ENCODE measurements at places on chromosomes 13 and 19.

DNA sequence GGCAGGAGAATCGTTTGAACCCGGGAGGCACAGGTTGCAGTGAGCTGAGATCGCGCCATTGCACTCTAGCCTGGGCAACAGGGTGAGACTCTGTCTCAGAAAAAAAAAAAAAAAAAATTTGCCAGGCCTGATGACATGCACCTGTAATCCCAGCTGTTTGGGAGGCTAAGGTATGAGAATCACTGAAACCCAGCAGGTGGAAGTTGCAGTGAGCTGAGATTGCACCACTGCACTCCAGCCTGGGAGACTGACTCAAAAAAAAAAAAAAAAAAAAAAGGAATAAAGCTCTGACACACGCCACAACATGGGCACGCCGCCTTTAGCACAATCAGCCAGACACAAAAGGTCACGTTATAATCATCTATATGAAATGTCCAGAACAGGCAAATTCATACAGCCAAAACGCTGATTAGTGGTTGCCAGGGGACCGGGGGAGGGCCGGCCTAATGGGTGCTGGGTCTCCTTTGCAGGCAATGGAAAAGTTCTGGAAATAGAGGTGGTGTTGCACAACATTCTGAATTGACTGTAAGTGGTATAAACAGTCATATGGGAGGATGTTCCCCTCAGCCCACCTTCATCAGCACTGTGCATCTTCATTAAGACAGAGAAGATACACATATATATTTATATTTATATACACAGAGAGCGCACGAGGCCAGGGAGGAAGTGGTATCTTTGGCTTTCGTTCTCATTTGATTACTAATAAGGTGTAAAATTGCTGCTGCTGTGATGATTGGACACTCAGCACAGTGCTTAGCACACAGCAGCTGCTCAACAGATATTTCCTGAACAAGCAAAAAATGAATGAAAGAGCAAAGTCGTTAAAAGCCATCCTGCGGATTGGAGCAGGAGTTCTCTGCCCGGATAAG, 3.8 kb downstream of the HSPBP1 start:
- DNase-seq = no peak

GRCh38 chr19:46365561-46365960, 18.7 kb downstream of the PPP5C start:
- no peak for DNase-seq

GRCh38 chr13:97077341-97077740, 83.1 kb upstream of the OXGR1 start:
- DNase-seq = no peak

- no peak for DNase-seq
These were observed 815 bp downstream of the MAP3K10 start for GRCh38 chr19:40191836-40192646.

DNA sequence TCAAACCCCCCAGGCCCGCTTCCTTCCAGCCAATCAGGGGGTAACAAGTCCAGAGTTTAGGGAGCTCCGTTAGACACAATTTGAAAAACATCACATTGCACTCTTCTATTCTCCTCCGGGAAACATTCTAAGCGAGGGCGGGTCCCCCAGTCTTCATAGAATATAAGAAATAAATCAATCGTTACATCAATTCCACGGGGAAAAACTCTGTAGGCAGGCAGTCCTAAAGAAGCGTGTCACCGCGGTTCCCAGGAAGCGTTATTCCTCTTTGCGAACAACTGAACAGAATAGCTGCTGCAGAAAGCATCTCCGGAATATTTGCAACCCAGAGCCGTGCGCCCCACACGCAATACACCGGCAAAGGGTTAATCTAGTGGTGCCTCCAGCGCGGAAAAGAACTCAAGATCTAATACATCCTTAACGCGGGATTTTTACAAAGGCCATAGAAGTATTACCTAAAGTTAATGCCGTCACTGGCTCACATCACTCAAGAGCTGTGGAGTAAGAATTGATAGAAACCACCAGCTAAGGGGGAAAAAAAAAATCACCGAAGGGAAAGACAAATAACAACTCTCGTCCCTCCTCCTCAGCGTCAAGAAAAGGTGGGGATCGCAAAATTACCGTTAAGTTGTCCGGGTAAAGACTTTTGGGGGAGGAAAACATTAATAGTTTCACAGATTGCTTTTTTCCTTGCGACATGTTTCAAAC, 65.1 kb downstream of the KCNRG start:
- no peak for DNase-seq

DNA sequence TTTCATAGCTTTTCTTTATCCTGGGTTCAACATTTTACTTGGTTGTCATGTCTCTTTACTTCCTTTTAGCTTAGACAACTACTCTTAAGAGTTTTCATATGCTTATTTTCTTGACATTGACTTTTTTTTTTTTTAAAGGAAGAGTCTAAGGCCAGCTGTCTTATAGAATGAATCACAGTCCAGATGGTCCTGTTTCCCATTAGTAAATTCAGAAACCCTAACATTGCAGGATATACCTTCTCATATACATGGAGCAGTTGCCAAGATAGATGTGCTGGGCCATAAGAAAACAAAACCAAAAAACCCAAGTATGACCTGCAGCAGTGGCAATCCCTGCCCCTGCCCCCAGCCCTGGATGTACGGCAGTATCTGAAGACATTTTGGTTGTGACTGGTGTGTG, 72.8 kb downstream of the COG3 start:
- no peak for DNase-seq

DNA sequence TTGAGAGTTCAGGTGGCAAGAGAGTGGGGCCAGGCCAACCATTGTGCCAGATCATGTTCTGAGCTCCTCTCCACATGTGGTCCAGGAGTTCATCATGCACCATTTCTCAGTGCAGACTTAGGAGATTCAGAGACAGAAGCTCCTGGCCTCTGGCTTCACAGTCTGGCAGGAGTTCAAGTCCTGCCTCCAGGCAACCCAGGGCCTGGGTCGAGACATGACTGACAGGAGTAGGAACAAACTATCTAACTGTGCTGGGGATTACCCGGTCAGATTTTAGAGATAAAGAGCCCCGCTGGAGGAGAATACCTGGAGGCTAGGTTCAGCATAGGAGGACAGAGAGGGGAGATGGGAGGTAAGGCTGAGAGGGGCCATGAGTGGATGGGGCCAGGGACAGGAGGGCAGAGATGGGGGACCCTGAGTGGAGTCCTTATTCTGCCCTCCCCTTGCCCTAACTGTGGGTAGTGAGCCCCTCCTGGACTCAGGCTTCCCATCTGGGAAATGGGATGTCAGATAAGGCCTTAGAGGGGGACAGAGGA, 906 bp upstream of the CYP4F11 start:
- no peak for DNase-seq

DNA sequence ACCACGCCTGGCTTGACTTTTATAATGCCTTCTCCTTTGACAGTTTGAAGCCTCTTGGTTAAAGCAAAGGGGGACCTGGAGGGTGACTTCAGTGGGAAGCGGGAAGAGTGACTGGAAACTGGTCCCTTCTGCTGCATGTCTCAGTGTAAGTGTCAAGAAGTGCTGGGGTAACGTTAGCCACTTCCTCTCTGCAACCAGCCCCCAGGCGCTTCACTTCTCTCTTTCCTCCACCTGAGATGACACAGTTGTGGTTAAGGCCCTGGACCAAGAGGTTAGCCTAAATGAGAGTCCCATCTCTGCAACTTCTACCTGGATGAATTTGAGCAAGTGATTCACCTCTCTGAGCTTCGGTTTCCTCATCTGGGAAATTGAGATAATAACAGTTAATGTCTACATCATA, 16.3 kb downstream of the LEUTX start:
- DNase-seq = no peak

- DNase-seq = no peak
These were observed 766.1 kb upstream of the GPC6 start for GRCh38 chr13:92460479-92460878.

GRCh38 chr13:91533354-91533753, 134.9 kb downstream of the GPC5 start:
- no peak for DNase-seq

DNA sequence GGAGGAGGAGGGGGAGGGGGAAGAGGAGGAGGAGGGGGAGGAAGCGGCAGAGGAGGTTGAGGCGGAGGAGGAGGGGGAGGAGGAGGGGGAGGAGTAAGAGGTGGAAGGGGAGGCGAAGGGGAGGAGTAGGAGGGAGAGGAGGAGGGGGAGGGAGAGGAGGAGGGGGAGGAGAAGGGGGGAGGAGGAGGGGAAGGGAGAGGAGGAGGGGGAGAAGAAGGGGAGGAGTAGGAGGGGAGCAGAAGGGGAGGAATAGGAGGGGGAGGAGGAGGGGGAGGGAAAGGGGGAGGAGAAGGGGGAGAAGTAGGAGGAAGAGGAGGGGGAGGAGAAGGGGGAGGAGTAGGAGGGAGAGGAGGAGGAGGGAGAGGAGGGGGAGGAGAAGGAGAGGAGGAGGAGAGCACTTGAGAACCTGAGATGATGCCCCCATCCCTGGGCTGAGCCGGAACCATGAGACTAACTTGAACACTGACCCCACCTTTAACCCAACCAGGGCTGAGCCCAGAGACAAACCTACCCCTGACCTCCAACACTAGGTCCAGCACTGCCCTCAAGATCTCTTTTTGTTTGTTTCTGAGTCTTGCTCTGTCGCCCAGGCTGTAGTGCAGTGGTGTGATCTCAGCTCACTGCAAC, 12.6 kb downstream of the ABCA7 start:
- no peak for DNase-seq

- no peak for DNase-seq
These were observed 99.0 kb upstream of the TNFSF11 start for GRCh38 chr13:42474954-42475353.

DNA sequence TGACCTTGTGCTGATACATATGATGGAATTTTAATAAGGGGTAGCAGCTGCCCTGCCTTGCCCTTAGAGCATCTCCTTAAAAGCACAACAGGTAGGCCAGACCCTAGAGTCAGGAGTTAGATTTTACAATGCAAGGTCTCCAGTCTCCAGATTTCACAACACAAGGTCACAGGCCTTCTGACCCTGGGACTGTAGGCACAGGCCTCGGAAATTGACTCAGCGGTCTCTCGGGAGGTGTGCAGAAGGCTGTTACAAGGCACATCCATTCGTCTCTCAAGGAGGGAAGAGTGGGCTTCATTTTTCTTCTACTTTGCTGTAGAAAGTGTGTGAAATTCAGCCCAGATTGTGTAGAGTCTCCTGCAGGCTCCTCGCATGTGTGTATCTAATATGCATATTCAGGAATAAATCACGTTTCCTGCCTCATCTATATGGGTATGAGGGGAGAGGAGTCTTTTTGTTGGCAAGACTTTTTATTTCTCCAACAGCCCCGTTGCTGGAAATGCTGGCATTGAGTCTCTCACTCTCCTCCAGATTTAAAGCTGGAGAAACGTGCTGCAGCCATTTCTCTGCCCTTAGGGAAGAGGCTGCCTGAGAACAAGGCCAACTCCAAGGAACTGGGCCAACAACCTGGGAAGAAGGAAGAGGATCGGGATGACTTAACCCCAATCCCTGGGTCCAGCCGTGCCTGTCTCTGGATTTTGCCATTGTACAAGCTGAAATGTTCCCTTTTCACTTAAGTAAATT, 24.5 kb downstream of the UQCRFS1 start:
- DNase-seq = no peak

GRCh38 chr19:47707135-47707925, 5.9 kb upstream of the EHD2 start:
- no peak for DNase-seq

- no peak for DNase-seq
These were observed 33.9 kb upstream of the MBNL2 start for GRCh38 chr13:97188207-97188606.

DNA sequence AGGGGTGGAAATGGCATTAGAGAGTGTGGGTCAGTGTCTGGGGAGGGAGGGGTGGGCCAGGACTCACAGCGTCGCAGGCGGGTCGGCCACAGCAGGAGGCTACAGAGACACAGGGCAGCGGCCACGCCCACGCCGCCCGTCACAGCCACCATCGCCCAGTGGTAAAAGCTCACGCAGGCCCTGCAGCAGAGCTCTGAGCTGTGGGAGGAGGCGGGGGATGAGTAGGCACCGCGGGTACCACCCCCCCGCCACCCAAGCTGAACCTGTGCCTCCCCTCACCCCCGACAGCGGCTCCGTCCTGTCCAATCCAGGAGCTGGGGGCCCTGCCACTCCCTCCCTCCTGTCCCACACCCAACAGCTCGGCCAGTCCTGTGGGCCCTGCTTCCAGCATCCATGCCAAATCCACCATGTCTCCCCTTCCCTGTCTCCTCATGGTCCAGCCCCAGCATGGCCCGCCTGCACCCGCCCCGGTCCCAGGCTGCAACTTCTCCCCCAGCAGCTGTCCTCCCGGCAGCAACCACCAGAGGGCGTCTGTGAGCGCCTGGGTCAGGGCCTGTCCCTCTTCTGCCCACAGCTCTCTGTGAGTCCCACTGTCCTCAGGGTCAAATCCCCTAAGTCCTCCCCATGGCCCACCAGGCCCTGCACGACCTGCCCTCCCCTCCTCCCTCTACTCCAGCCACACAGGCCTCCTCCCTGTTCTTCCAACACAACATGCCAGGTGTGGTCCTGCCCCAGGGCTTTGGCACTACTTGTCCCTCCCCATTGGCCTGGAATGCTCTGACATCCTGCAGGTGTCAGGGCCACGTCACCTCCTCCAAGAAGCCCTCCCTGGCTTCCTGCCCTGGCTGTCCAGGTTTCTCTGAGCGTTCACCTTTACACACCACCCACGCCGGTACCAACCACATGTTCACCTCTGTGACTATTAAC, 6.0 kb downstream of the TEKTIP1 start:
- no peak for DNase-seq

DNA sequence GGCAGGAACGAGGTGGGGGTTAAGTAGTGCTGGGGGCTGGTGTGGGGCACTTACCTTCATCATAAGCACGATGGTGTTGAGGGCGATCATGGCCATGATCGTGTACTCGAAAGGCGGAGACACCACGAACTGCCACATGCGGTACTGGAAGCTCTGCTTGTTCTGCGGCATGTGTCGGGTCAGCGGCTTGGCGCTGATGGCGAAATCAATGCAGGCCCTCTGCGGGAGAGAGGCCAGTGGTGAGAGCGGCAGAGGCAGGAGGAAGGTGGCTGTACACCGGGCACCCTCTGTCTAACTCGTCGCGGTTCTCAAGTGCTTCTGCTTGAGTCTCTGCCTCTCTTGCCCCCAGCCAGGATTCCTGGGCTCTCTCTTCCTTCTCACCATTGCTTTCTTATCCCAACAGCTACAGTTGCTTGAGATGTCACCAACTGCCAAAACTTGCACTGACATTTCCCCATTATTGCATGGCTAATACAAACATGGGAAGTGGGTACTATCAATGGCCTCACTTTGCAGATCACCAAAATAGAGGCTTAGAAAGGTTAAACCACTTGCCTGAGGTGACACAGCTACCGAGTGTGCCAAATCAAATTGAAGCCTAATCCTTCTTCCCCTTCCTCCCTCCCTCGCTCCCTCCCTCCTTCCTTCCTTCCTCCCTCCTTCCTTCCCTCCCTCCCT, 105.0 kb downstream of the IER2 start:
- no peak for DNase-seq

DNA sequence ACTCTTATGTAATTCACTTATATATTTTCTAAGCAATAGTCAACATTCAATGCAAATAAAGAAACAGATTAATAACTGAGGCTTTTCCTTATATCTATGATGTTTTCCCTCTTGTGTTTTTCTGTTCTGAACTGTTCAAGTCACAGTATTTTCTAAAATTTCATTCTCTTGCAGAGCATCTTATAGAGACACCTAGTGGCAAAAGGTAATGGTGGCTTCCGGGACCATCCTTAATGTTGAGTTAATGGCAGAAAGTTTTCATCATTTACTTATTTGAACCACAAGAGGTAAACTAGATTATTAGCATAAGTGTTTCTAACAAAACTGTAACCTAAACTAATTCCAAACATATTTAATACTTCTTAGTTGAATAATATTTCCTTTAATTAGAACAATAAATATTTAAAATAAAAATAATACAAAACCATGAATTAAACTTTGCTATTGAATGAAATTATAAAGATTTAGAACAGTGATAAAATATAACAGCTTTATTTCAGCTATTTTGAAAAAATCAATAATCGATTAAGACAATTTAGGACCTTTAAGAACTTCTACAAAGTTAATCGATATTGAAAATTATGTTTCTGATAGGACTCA, 1.7 kb upstream of the SLITRK5 start:
- no peak for DNase-seq
